ENCODE measurements at places on chromosomes 3 and 15.

- DNase-seq = no peak
These were observed 27.2 kb upstream of the ATP1B3 start for GRCh38 chr3:141849056-141849815.

GRCh38 chr15:90000186-90001001 lies 730 bp upstream of the ZNF710 start:
- DNase-seq = no peak

DNA sequence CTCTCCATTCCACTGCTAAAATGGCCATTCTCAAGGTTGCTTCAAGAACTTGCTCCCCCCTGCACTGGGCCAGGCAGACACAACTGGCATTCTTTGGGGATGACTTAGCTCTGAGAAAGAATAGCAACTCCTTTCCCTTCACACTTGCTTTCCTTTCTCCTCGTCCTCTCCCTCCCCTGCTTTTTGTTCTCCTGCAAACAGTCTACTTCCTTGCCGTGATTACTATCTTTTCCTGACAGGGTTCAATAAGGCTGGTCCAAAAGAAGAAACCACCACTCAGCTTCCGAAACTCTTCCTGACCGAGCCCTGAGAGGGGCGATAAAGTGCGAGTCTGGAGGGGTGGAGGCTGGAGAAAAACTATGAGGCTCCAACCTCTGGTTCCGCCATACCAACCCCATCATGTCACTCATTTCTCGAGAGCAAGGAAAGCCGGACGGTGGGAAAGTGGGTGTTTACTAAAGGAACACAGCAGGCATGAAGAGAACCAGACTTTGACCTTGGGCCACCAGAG lies 5.0 kb downstream of the AMOTL2 start:
- DNase-seq = no peak

DNA sequence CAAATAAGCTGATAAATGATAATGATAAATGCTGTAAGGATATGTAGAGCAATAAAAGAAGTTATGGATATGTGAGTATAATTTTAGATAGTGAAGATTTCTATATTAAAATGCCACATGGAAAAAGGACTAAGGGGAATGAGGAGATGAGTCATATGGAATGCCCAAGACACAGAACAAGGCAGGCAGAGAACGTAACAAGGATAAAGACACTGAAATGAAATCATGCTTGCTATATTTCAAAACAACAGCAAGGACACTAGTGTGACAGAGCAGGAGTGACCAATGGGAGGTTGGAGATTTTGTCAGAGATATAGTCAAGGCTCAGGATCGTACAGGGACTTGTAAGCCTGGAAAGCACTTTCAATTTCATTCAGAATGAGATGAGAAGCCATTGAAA lies 621.5 kb upstream of the SEMA6D start:
- no peak for DNase-seq

DNA sequence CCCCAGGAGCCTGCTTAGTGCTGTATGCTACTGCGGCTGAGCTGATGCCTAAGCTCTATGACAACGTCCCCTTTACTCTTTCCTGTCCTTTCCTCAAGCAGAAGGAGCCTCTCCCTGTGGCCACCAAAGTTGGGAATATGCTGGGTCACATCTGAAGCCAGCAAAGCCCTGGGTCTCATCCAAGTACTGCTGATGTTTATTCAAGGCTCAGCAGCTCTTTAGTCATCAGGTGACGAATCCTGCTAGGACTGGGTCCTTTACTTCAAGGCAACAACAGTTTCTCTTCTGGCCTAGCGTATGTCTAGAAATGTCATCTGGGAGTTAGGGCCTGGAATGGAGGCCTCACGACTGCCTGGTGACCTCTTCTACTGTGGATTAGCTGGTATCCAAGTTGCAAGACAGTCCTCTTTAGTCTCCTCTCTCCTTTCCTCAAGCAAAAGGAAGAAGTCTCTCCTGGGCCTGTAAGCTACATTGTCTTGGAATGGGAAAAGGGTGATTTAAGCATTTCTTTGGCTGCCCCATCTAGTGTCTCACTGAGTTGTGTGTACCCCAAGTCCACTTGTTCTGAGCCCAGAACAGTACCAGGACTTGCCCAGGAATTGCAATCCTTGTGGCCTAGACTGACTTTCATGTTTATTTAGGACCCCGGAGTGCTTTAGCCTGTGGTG lies 63.9 kb downstream of the TNFAIP8L3 start:
- no peak for DNase-seq

DNA sequence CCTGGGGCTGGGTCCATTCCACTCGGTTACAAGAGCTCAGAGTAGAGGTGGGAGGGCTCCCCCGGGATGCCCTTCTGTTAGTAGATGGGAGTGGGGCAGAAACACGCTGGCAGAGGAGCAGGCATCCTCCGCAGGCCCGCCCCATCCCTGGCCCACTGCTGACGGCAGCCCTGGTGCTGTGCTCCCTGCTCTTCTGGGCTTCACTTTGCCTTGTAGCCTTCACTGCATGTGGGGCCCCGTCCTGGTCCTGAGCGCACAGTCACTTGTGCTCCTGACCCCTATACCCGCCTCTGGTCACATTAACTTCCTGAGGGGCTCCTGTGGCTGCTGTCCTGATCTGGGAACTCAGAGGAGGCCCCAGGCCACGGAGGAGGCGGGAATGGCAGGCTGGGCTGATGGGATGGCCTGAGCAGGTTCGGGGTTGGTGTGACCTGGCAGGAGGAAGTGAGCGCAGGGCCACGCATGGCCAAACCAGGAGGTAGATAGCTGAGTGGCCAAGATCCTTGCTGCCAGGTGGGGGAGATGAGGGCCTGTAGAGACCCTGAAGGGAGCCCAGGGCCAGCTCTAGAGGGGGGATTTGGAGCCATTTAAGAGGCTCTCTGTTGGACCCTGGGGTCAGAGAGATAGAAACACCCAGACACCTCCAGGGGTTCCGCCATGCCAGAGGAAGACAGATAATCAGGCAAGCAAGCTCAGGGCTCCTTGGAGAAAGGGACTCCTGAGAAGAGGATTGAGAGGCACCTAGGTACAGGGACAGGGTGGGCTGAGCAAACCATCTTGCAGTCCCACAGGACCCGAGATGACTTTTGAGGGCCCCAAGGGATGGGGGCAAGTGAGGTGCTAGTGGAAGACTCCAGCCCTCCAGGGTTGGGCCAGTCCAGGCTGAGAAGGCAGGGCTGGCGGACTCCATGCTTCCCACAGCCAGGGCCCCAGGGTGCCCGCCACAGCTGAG lies 92.2 kb upstream of the PRR23E start:
- DNase-seq = no peak

DNA sequence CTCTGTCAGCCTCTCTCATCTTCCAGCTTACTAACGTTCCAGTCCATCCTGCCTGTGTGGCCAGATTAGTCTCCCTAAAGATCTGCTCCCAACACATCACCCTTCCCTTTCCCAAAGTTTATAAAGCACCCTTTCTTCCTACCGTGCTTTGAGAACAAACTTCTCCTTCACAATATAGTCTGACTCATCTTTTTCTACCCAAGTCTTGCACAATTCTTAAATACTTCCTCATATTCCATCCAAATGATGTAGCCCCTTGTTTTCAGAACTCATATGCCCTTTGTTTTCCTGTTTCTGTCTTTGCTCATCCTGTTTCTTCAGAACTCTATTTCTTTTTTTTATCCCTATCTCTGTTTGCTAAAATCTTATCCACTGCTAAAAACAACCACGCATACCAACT lies 326.8 kb downstream of the MFSD1 start:
- DNase-seq = no peak

DNA sequence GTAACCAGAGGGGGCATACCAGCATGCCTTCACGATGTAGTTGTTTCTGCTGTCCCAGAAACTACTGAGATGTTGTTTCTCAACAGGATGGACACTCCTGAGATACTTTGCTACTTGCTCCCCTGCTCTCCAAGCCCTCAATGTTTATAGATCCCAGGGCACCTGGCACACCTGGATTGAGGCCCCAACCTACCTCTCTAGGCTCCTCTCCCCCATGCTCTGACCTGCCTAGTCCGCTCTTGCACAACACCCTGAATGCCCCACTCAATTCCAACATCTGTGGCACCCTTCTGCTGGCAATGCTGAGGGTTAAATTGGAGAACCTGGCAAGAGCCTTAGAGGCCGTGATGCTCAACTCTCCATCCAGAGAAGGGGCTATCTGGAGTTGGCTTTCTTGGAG lies 42.5 kb upstream of the ANKRD34C start:
- no peak for DNase-seq

DNA sequence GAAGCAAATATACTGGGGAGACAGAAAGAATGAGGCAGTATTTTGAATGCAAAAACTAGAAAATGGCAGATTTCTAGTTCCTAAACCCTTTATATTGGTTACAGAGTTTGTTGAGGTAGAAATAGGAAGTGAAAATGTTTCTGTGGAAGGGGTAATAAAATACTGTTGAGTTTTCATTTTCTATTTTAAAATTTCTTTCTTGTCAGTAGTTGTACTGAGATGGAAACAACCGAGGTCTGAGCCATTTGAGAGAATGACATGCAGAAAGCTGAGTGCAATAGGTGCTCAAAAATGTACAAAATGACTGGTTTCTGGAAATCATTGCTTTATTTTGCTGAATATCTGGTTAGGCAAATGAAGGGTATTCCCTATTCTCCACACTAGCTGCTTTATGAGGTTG lies 361.4 kb downstream of the CHL1 start:
- no peak for DNase-seq

GRCh38 chr3:113110267-113110666 lies 101.1 kb upstream of the BOC start:
- DNase-seq = no peak

GRCh38 chr15:83653639-83654378 lies at the start of gene ADAMTSL3:
ADAMTSL3 (plus strand) TSS chr15:83654123; CDS start chr15:83655762, 1,639 bp downstream.
- no peak for DNase-seq

GRCh38 chr3:33067484-33067883 lies 29.5 kb downstream of the GLB1 start:
- no peak for DNase-seq

DNA sequence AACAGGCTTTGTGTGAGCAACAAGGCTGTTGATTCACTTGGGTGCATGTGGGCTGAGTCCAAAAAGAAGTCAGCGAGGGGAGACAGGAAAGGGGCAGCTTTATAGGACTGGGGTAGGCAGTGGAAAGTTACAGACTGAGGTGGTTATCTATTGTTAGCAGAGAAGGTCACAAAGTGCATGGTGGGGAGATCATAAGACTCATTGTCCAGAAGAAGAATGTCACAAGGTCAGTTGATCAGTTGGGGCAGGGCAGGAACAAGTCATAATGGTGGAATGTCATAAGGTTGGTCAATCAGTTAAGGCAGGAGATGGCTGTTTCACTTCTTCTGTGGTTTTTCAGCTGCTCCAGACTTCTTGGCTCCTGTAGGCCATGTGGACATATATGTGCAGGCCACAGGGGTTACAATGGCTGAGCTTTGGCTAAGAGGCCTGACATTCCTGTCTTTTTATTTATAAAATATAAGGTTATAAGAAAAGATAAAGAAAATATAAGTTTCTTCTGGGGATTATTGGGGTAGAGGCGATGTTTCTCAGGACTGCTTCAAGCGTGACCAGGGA lies 69.5 kb upstream of the SNTN start:
- DNase-seq = no peak

DNA sequence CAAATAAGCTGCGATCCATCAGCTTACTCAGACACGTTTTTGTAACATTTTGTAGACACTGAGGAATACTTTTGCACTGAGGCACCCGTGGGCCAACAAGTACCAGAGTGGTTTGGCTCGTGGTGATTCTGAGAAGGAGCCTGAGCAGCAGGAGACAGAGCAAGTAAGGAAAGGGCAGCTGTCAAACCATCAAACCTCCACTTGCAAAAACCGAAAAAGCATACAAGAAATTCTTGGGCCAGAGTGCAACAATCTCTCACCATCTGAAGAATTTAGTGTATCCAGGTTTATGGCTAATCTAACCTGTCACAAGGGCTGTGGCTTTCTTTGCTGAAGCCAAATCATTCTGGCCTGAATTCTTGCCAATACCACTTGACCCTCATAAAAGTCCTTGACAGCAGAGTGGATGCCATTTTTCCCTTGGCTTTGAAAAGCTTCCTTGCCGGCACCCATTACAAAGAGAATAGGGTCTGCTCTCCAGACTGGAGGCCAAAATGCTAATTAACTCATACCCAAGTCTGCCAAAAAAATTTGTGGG lies 56.7 kb downstream of the MYO1E start:
- no peak for DNase-seq

DNA sequence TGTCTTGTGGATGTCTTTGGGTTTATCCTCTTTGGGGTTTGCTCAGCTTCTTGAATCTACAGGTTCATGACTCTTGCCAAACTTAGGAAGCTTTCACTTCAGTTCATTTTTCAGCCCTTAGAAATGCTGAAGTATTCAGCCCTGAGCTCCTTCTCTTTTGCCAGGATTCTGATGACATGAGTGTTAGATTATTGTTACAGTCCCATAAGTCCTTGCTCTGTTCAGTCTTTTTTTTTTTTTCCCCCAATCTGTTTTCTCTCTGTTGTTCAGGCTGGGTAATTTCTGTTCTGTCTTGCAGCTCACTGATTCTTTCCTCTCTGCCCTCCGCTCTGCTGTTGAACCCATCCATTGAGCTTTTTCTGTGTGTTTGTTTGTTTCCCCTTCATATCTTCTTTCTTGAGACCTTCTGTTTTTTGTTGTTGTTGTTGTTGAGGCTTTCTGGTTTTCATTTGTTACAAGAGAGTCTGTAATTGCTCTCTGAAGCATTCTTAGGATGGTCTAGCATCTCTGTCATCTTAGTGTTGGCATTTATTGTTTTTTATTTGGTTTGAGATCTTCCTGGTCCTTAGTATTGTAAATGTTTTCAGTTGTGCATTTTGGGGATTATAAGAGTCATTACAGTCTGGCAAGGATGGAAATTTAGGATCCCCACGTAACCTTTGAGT lies 18.4 kb downstream of the LRCH3 start:
- no peak for DNase-seq

- DNase-seq = no peak
These were observed 79.3 kb downstream of the CHSY1 start for GRCh38 chr15:101172501-101173071.

- DNase-seq = no peak
These were observed 218.5 kb downstream of the ITPR1 start for GRCh38 chr3:4711680-4711992.

DNA sequence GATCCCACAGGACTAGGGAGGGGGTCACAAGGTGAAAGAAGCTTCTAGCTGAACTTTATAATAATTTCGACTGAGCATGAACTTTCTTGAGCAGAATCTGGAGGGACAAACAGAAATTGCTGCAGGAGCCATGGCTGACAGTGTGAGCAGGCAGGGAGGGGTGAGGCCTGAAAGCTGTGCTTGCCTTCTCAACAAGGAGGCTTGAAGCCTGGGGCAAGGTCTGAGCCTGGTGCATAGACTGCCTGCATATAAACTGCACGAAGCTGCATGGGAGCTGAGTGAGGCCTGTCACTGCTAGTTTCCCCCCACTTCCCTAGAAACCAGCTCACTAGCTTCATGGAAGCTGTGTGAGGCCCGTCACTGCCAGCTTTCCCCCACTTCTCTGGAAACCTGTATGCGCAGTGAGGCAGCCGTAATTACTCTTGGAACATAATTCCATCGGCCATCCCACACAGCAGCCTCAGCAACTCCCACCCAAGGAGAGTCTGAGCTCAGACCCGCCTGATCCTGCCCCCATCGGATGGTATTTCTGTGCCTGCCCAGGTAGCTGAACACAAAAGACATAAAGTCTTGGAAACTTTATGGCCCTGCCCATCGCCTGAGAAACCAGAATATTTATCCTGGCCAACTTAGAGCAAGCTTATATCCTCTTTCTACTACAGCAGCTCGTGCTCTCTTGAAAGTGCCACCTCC lies 136.5 kb downstream of the PLCH1 start:
- DNase-seq = no peak

GRCh38 chr3:38367779-38368178 lies 21.2 kb downstream of the XYLB start:
- DNase-seq = no peak

GRCh38 chr3:5499404-5499803 lies 311.9 kb downstream of the EDEM1 start:
- DNase-seq = no peak

GRCh38 chr3:64088408-64089205 lies 65.3 kb upstream of the PSMD6 start:
- no peak for DNase-seq

GRCh38 chr3:153356908-153357307 lies 194.9 kb downstream of the RAP2B start:
- DNase-seq = no peak

All from activated naive CD4-positive, alpha-beta T cell (primary cell).